ENCODE measurements at places on chromosomes 16 and 17.

DNA sequence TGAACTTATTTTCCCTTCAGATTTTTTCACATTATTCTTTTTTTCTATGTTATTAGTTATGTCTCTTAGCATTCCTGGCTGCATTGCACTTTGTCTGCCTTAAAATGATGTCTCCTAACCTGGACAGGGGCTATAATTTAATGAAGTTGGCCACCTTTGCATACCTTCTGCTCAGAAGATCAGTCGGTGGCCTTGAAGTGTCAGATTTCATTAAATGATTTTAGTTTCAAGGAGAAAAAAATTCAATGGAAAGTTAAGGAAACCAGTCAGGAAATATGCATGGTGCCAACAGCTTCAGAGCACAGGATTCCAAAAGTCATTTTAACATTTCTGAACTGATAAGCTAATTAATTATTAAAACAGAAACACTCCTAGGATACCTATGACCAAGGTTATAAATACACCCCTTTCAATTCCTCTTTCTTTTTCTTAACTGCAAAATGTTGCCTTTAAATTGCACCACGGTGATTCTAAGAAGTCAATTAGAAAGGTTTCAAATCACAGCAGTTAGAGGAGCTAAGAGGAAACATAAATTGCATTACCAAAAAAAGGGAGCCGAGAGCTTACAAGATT is 533.4 kb downstream of the KCNJ2 start:
- DNase-seq = no peak

DNA sequence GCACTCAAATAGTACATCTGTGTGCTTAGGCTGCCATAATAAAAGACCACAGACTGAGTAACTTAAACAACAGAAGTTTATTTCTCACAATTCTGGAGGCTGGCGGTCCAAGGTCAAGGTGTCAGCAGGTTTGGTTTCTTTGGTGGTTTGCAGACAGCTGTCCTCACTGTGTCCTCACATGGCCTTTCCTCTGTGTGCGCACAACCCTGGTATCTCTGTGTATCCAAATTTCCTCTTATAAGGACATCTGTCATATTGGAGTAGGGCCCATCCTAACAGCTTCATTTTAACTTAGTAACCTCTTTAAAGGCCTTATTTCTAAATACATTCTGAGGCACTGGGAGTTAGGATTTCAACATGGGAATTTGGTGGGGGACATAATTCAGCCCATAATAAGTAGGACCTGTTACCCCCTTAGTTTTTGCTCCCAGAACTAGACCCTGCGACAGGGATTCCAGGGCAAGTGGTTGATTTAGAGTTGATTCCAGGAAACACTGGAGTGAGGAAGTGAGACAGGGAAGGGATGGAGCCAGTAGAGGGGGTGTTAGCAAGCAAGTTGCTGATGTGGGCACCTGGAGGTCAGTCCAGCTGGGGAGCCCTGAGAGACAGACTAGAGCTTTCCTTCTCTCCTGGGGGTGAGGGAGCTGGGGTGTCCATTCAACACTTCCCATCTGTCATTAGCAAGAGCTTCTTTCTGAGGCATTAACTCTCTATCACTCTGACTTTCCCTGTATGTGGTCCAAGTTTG is 10.9 kb upstream of the ALKBH5 start:
- DNase-seq = no peak

- no peak for DNase-seq
Observed at GRCh38 chr16:3470723-3471122, 24.6 kb downstream of the C16orf90 start.

GRCh38 chr17:6435968-6436367 is 1.0 kb upstream of the AIPL1 start:
- DNase-seq = peak; percentile 22

GRCh38 chr16:85608515-85608885 is 4.6 kb upstream of the GSE1 start:
- DNase-seq = no peak

- no peak for DNase-seq
Observed at GRCh38 chr17:56262803-56263202, 109.5 kb downstream of the ANKFN1 start.

DNA sequence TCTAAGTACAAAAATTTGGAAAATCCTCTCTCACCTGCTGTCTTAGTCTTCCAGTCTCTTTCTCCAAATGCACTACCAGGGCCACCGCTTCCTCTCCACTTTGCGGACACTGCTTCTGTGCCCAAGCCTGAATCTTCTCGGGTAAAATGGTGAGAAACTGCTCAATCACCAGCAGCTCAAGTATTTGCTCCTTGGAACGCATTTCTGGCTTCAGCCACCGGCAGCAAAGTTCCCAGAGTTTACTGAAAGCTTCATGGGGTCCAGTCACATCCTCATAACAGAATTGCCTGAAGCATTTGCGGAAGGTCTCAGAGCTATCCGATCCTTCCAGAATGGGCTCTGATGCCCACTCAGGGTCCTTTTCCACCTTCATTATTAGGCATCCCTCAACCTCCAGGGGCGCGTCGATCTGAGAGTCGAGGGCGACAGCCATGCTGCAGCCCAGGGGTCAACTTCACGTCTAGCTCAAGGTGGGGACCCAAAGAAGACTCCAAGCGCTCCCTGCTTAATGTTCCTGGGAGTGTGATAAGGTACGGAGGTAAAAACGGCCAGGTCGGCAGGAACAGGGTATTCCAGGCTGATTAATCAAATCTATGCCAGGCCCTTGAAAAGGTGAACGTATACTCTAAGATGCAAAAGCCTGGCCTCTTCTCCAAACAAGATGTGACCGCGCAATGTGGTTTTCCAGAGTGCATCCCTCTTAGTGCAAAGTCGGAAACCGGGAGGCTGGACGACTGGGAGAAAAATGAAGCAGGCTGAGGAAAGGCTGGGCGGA is 763 bp downstream of the ZKSCAN2 start:
- DNase-seq = no peak

DNA sequence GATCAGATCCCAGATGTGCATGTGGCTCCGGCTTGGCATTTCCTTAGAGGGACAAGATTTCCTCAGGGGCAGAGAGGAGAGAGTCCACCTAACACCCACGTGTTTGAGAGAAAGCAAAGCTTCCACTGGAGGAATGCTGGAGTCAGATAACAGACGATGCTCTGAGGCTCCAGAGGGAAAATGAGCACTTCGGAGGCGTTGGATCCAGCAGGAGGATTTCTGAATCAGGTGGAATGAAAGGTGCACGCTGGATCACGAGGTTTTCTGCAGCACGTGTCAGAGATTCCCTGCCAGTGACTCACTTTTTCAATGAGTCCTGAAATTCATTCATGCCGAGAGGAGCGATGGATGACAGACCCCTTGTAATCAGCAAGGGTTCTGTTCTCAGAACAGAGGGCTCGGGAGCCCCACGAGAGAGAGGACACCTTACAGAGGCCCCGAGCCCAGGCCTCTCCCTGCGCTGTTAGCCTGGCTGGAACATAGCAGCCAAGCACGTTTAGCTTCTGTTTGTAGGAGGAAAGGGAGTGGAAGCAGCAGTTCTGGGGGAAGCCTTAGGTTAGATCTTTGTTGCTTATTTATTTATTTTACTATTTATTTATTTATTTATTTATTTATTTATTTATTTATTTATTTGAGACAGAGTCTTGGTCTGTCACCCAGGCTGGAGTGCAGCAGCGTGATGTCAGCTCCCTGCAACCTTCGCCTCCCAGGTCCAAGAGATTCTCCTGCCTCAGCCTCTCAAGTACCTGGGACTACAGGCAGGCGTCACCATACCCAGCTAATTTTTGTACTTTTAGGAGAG is 49.3 kb upstream of the JPH3 start:
- DNase-seq = no peak

GRCh38 chr17:48564188-48565021 is 13.7 kb downstream of the HOXB4 start:
- DNase-seq = no peak

GRCh38 chr16:65414284-65414984 is 292.6 kb upstream of the CDH11 start:
- no peak for DNase-seq

- DNase-seq = no peak
Observed at GRCh38 chr16:30115238-30115637, 1.9 kb upstream of the GDPD3 start.

DNA sequence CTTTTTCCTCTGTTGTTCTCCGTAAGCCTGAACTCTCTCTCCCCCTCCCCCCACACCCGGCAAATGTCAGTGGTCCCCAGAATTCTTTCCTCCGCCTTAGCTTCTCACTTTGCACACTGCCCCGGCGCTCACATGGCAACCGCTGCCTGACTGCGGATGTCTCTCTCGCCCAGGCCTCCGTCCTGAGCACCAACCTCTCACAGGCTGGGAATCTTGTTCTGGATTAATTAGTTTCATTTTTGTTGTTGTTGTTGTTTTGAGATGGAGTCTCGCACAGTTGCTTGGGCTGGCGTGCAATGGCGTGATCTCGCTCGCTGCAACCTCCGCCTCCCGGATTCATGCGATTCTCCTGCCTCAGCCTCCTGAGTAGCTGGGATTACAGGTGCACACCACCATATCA is 16.7 kb downstream of the C17orf100 start:
- DNase-seq = no peak

GRCh38 chr17:9788601-9789000 is 2.8 kb downstream of the DHRS7C start:
- no peak for DNase-seq

DNA sequence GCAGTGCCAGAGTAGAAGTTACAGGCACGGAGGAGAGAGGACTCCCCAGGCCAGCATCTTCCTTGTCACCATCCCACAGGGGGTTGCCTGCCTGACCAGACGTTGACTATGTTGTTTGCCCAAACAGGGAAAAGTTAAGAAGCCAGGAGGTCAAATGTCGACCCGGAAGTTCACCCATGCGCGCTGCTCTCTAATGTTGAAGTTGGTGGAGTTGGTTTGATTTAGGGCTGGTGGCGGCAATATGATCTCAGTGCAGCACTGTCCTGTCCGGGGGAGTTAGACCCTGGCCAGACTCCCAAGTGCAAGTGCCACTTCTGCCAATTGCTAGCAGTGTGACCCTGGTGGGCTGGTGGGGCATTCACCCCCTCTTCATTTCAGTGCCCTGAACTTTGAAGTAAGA is 30.4 kb downstream of the RGS9 start:
- no peak for DNase-seq

- DNase-seq = no peak
Observed at GRCh38 chr16:55489956-55490265, 10.9 kb downstream of the MMP2 start.

- no peak for DNase-seq
Observed at GRCh38 chr17:76734080-76734840, 2.9 kb downstream of the SRSF2 start.

GRCh38 chr17:65260626-65261025 is 123.5 kb downstream of the RGS9 start:
- DNase-seq = no peak

GRCh38 chr16:2452650-2453049 is 7.3 kb upstream of the TEDC2 start:
- no peak for DNase-seq

GRCh38 chr17:83079352-83079747 is at the start of gene METRNL:
TSS of gene METRNL (plus strand) at chr17:83079609. CDS start at chr17:83079816, 207 bp downstream.
- DNase-seq = no peak

- DNase-seq = no peak
Observed at GRCh38 chr17:19570544-19571062, 36.9 kb downstream of the SLC47A1 start.

DNA sequence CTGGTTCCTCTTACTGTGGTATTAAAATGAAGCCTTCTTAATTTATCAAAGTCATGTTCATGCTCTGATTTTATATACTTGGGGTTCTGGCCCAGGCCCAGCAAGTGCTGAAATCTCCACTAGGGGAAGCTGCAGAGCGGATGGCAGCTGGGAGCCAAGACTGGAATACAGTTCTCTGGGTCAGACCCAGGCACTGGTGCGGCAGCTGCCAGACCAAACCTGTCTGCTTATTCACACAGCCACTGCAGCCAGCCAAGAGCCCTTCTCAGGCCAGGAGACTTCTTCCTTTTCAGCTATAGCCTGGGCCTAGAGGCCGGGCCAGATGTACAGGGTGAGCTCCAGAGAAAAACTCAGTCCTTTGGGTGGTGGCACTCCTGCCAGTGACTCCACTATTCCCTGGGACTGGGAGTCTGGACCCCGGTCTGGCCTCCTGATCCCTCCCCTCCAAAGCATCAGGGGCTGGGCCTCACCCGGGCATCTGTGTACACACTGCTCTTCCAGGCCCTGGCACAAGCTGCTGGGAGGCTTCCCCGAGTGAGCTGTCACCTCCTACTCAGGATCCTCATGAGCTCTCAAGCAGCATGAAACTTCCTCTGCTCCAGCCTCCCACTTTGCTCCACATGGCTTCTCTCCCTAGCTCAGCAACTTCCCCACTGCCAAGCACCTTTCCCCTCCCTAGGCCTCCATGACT is 24.4 kb downstream of the ATP6V0D1 start:
- DNase-seq = no peak

DNA sequence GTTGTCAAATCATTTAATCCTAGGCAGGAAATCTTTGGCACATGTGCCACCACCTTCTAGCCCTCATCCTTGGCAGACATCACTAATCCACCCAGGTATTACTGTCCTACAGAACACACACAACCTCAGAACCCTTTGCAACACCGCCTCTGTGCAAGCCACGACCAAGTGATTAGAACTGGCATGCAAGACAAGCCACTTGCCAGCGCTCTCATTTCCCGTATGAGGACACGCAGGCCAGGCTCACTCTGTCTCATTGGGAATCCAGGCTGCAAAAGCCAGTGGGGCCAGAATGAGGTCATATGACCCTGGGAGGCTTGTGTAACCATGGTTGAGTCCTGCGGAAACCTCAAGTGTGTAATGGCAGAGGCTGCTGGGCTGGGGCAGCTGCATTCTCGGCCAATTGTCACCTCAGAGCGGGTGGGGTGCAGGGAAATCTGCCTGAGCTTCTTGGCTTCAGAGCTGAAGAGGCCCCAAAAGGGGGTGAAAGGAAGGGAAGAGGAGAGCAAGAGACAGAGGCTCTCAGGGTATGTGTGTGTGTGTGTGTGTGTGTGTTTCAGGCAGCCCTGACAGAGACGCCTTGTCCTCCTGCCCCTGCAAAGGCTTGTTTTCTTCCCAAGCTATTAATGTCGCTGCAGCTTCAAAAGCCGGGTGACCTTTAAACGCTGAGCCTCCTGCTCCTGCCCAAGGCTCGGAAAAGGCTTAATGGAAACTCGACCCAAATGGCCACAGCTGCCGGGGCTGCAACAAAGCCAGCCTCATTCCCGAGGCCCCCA is 43.2 kb upstream of the MRPS23 start:
- DNase-seq = no peak

GRCh38 chr17:48471817-48472410 is 41.9 kb upstream of the SKAP1 start:
- DNase-seq = no peak

- no peak for DNase-seq
Observed at GRCh38 chr16:49016461-49016860, 265.2 kb downstream of the CBLN1 start.

DNA sequence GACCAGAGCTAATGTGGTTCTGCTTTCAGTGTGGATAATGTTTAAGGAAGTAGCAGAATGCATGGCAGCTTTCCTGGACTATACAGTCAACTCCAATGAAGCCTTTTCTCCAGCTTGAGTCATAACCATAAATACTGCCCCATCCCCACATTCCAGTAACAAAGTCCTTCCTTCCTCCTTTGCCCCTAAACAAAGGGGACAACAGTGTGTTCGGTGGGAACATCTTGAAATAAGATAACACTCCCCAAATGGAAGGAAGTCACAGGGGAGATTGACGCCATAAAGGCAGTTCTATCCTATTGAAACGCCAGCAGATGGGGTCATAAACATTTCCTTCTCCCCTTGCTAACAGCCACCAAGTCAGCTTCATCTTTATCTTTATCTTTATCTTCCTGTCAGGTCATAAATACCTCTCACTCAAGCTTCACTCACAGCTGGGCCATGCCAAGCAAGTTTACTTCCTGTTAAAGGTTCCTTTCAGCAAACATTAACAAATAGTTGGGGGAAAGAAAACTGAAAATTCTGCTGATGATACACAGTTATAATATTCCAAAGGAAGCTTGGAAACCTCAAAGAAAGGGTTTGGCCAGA is 136.7 kb downstream of the SNX11 start:
- no peak for DNase-seq
